ENCODE measurements at places on chromosomes 5 and 9.

- DNase-seq = no peak
Measured at GRCh38 chr5:108054349-108054748, 327.5 kb downstream of the FBXL17 start.

- no peak for DNase-seq
Measured at GRCh38 chr5:80191991-80192398, 63.9 kb downstream of the SERINC5 start.

DNA sequence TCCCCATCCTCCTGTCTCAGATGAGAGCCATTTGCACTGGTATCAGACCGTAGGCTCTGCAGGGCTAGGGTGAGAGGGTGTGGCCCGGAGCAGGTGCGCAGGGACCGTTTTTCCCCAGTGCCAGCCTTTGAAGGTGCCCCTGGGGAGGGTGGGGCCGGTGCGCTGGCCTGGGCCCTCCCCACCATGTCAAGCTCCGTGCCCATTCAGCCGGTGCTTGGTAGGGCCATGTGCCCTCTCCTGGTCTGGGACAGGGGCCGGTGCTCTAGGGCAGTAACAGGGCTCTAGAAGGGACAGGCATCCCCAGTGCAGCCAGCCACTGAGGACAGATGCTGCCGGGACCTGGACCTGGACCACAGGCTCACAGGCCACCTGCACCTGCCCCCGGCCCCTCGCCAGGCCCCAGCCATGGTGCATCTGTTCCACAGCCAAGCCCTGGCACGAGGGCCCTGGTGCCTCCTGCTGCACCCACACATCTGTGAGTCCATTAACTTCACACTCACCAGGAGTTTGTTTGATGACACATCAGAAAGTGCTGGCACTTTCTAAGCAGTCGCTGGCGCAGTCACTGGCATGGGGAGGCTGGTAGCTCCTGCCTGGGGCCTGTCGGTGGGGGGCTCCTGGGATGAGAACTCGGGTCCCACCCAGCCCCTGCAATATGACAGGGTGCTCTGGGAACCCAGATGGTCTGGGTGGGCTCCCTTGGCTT, 5.0 kb upstream of the QRFP start:
- DNase-seq = no peak

DNA sequence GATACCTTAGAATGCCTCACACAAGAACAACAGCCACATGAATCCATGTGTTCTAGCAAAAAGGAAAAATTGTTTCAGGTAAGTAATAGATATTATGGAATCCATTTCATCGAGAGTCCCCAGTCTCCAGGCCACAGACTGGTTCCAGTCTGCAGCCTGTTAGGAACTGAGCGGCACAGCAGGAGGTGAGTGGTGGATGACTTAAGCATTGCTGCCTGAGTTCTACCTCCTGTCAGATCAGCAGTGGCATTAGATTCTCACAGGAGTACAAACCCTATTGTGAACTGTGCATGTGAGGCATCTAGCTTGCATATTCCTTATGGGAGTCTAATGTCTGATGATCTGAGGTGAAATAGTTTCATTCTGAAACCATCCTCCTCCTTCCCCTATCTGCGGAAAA, 207.0 kb downstream of the CSNK1G3 start:
- no peak for DNase-seq

- no peak for DNase-seq
Measured at GRCh38 chr9:87428659-87429058, 69.0 kb upstream of the DAPK1 start.

GRCh38 chr5:72523960-72524582, 16.9 kb upstream of the ZNF366 start:
- peak; percentile 51 for DNase-seq

- no peak for DNase-seq
Measured at GRCh38 chr9:81225596-81225995, 463.8 kb downstream of the TLE1 start.

- no peak for DNase-seq
Measured at GRCh38 chr5:178207183-178207916, 3.0 kb downstream of the HNRNPAB start.

GRCh38 chr5:95392593-95393182, 1.5 kb downstream of the FAM81B start:
- no peak for DNase-seq

Measured in GM10248 (cell line).